ENCODE measurements at places on chromosomes 4 and X.
A peak's percentile ranks its signal among the peaks of the same experiment; 100 is the strongest.

DNA sequence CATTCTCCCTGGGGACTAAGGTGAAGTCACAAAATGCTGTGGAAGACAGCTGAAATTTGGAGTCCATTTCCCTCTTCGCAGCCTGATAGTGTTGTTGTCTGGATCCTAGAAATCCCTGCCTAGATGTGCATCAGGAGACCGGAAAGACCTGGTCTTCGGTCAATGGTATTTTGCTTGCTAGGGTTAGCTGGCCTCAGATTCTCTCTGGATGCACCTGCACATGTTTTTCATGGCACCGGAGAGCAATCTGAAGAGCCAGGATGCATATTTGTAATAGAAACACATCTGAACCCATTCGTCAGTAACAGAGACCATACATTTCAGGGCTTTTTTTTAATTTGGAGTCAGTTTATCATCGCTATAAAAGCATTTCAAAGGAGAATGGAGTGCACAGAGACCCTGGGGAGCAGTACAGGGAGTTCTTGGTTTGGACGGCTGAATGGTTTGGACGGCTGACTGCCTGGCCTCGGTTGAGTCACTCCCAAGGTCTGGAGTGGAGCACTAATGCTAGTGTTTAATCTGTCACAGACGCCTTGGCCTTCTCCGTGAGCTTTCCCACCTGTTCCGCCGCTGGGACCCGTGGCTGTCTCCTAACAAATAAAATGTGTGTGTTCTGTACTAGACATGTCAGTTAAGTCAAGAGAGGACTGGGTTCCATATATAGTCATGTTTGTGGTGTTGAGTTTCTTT, 7.5 kb upstream of the PDLIM3 start:
- DNase-seq = no peak

DNA sequence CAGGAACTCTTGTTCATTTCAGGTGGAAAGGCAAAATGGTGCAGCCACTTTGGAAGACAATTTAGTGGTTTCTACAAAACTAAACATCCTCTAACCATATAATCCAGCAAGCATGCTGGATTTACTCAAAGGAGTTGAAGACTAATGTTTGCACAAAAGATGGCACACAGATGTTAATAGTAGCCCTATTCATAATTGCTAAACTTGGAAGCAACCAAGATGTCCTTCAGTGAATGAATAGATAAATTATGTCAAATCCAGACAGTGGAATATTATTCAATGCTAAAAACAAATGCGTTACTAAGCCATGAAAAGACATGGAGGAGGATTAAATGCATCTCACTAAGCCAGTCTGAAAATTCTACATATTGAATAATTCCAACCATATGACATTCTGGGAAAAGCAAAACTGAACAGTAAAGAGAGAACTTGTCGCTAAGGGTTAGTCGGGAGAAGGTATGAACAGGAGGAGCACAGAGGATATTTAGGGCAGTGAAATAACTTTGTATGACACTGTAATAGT, 48.2 kb upstream of the PCDH7 start:
- DNase-seq = no peak

GRCh38 chr4:17332478-17332877, 179.4 kb downstream of the QDPR start:
- no peak for DNase-seq

GRCh38 chr4:168634276-168634802, 137.5 kb downstream of the PALLD start:
- no peak for DNase-seq

- no peak for DNase-seq
Measured at GRCh38 chrX:44580466-44580865, 37.8 kb upstream of the FUNDC1 start.

DNA sequence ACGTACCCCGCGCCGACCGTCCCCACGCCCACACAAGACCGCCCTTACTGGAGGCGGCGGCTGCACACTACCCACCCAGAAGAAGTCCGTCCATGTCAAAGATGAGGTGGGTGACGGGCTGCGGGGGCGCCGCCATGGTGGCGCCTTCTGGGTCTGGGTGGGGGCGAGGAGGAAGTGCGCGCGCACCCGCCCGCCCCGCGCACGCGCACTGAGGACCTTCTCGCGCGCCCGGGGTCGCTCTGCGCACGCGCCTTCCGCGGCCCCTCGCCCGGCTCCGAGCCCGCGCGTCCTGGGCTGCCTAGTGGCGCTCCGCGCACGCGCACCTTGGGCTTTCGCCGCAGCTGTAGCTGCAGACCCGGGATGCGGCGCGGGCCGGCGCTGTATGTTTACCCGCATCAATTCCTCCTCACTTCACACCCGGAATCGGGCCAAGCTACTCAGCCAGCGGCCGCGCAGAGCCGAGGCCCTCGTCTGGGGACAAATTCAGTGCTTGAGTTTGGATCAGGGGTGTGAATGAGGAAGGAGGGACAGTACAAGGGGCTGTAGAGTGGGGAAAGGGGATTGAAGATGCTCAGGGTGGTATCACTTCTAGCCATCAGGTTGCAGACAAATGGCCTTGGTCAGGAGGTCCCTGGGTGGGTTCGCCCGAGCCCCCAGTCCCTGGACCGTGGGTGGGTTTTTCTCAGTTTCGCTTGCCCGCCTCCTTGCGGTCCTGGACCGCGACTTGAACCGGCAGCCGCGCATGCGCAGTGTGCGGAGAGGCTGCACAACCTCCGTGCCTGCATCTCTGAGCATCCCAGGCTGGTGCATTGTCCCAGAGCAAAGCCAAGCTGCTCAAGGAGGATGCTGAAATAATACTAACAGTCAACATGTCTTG, at the start of gene PUDP:
Gene PUDP (minus strand): TSS at position 176 of the 877 bp plus-strand sequence. CDS start 40 bp downstream, at position 136.
- DNase-seq = no peak

- DNase-seq = no peak
Measured at GRCh38 chr4:62627671-62628070, 1427.5 kb downstream of the ADGRL3 start.

- no peak for DNase-seq
Measured at GRCh38 chr4:126986828-126987227, 645.9 kb upstream of the INTU start.

GRCh38 chr4:92163348-92163747, 140.4 kb upstream of the GRID2 start:
- no peak for DNase-seq

- DNase-seq = no peak
Measured at GRCh38 chr4:38671592-38671940, 7.6 kb downstream of the KLF3 start.

DNA sequence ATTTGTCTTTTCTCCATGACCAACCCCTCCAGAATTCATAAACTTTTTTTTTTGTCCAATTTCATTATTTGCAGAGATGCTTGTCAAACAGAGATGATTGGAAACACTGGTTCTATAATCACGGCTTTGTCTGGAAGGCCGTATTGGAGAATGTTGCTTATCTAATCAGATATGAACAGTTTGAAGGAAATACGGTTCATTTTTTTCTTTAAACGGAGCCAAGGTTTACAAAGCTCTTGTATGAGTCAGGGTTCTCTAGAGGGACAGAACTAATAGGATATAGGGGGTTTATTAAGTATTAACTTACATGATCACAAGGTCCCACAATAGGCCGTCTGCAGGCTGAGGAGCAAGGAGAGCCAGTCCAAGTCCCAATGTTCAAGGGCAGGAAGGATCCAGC, 1415.8 kb downstream of the C4orf33 start:
- no peak for DNase-seq

DNA sequence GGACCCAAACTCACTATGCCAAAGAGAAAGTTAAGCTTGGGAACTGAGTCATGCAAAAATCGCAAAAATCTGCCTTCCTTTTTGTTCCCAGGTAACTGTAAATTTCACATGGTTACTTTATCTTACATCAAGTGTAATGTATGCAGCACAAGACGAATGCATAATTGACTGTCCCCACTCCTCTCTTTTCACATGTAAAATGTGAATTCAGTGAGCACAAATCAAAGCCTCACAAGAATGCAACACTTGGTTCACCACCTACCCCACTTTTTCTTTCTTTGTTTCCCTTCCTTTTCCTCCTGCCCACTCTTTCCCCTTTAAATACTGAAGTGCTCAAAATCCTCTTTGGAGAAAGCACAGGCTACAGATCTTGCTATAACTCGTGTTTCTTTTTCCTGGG, 53.2 kb downstream of the MAGED4B start:
- no peak for DNase-seq

DNA sequence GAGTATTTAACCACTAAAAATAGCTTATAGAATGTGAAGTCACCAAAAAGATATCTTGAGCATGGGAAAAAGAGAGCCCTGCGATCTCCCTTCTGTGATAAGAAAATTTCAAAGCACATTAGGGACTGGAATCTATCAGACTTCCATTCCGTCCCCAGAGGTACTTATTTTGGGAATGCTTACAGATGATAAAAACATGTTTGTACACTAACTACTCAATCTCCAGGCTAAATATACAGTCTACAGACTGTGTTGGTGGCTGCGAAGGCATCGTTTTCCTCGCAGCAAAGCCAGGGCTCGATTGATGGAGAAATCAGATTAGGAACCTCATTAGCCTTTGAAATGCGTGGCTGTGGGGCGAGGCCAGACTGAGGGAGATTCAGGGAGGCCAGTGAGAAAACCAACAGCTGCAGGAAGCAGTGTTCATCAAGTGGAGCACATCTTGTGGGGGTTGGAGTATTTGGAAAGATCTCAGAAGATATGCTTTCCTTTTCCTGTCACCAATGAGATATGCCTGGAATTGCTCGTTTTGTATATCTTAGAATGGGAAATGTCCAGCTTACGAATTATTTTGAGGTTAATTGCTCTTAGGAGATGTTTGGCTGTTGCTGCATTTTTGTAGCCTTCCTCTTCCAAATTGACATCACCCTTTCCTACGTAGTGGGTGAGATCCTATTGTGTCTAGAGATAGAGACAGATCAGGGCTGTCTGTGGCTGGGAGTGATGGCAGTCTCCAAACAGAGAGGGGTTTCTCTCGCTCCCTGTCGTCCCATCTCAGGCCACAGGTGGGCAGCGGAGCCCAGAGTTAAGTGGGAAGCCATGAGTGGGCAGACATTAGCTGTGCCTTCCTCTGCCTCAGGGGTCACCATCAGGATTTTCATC, 224.9 kb upstream of the FAT1 start:
- DNase-seq = no peak

DNA sequence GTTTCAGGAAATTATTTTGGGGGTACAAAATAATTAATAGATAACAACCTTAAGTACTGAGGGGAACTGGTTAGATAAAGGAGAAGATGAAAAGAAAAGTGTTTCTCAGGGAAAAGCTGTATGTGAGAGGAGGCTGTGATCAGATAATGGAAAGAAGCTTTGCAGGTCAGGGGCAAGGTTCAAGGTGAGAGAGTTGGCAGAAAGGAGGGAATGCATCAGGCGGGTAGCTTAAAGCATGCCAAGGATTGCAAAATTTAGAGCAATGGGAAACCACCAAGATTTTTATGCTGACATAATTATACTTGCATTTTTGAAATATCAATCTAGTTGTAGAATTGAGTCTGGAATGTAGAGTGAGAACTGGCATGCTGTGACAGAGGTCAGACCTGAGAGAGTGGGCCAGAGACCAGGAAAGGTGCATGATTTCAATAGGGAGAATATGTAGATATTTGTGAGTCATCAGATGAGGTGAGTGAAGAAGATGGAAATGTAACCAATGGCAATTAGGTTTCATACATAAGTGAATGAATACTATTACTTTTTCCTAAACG, 508.7 kb downstream of the TRIML1 start:
- no peak for DNase-seq

GRCh38 chr4:47562297-47562696, 77.2 kb downstream of the ATP10D start:
- DNase-seq = no peak

- no peak for DNase-seq
Measured at GRCh38 chr4:41258783-41259182, 2.1 kb downstream of the UCHL1 start.

GRCh38 chrX:3451571-3451970, 105.1 kb upstream of the MXRA5 start:
- DNase-seq = no peak

- DNase-seq = peak; percentile 74
Measured at GRCh38 chr4:105146276-105147015, at the start of gene TET2. Gene TET2, plus strand, starts transcription at chr4:105146876. Its CDS starts 87,067 bp downstream, at chr4:105233943.

GRCh38 chr4:107366016-107366735, 330.1 kb upstream of the DKK2 start:
- DNase-seq = no peak

GRCh38 chrX:18126971-18127370, 93.7 kb downstream of the BEND2 start:
- no peak for DNase-seq

GRCh38 chr4:75940692-75941253, at the start of gene NAAA:
Gene NAAA, minus strand, starts transcription at chr4:75941013. Its CDS starts 64 bp downstream, at chr4:75940949.
- no peak for DNase-seq

- DNase-seq = no peak
Measured at GRCh38 chrX:18491587-18492340, 66.4 kb downstream of the CDKL5 start.

GRCh38 chr4:112109360-112110058, 35.7 kb upstream of the FAM241A start:
- DNase-seq = no peak

DNA sequence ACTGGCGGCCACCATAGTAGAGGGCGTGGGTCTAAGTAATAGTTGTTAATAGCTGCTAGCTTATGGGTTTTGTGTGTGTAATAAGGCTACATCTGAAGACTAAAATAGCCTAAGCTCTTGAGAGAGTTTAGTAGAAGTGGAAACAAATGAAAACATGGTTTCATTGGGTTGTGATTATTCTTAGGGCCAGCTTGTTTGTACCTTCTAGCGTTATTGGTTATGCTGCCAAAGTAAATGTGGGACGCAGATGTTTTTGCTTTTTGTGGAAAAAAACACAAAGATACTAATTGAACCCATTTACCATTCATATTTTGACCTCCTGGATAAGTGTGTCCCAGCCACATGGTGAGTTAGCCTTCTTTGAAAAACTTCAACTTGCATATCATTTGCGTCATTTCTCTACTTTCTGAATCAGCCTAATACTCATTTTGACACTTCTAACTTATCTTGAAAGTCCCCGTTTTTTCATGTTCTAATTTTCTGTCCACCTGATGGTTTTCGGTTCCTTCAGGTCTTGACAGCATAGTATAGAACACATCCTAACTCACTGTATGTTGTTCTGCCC, 305.3 kb downstream of the FRMPD4 start:
- DNase-seq = peak; percentile 22

DNA sequence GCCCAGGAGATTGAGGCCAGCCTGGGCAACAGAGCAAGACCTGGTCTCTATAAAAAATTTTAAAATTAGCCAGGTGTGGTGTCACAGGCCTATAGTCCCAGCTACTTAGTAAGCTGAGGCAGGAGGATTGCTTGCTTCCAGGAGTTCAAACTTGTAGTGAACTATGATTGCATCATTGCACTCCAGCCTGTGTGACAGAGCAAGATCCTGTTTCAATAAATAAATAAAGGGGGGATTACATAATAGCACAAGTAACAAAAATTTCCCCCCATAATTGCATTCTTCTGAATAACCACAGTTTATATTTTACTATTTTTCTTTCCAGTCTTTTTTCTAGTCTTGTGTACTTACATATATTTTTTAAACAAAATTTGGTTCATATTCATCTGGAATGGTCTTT, 135.6 kb downstream of the CHIC2 start:
- DNase-seq = no peak

- no peak for DNase-seq
Measured at GRCh38 chr4:114941503-114941902, 171.9 kb downstream of the NDST4 start.
